ENCODE measurements at places on chromosomes 12 and 14.

- DNase-seq, result no peak
These were observed 3.7 kb downstream of the RNF10 start for GRCh38 chr12:120537856-120538220.

- DNase-seq, result no peak
These were observed 1.4 kb upstream of the OS9 start for GRCh38 chr12:57692500-57692899.

GRCh38 chr12:22981711-22982110 lies 356.7 kb downstream of the ETNK1 start:
- DNase-seq, result no peak

GRCh38 chr14:102678394-102678793 lies 85.9 kb downstream of the RCOR1 start:
- no peak for DNase-seq

- no peak for DNase-seq
These were observed 13.6 kb upstream of the TPCN1 start for GRCh38 chr12:113207613-113208040.

All from posterior vena cava (tissue), 2 donors.